ENCODE measurements at places on chromosomes 5 and 9.
A peak's percentile ranks its signal among the peaks of the same experiment; 100 is the strongest.

- DNase-seq: no peak
Measured at GRCh38 chr5:159422361-159422760, 92.1 kb upstream of the IL12B start.

DNA sequence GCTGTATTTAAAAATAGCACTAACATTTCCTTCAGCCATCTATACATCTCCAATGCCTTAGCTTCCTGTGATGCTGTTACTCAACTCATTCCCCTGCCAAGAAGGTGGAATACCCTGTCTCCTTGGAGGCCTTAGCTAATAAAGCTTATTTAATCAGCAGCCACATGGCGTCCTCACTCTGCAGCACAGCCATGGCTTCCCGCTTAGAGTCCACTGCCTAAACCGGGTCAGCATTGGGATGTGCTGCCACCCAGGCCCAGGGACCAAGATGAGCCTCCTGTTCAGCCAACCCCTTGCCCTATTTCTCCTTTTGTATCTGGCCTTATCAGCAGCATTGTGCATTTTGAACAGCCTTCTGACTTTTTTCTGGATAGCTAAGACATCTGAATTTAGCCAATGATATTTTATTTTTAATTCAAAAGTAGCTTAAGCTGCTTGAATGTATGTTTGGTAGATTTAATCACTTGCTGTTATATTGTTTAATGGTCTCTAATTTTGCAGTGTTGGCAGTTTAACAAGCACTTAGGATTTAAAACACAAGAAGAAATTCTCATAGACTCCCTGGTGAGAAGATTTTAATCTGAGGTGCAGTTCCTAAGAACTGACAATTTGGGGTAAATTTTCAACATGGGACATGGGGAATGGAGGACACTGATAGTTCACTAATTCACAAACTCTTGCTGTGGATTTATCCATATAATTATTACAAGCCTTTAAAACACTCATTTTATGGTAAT, 113.0 kb downstream of the RPS23 start:
- peak; percentile 50 for DNase-seq

- DNase-seq: no peak
Measured at GRCh38 chr5:51961154-51961562, 577.9 kb downstream of the ISL1 start.

- peak; percentile 34 for DNase-seq
Measured at GRCh38 chr9:131422241-131422792, 28.4 kb downstream of the PRRC2B start.

GRCh38 chr5:21165344-21165743, 1177.3 kb upstream of the CDH18 start:
- DNase-seq: no peak

DNA sequence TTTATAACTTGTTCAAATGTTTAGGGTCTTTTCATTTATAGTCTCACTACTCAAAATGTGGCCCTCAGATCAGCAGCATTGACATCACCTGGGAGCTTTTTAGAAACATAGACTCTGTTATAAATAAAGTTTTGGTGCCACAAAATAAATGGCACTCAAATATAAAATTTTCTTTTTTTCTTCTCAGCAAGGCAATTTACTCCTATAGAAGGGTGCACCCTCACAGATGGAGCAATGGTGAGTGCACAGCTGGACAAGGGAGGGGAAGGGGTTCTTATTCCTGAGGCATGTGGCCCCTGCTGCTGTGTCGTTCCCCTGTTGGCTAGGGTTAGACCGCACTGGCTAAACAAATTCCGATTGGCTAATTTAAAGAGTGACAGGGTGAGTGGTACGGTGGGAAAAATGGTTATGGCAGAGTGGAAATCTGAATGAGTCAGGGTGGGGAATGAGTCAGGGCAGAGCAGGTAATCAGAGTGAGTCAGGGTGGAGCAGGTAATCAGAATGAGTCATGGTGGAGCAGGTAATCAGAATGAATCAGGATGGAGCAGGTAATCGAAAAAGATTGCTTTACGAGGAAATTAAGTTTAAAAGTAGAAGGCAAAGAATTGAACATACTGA, 31.8 kb upstream of the C7 start:
- no peak for DNase-seq

GRCh38 chr5:135538261-135538660, 2.5 kb upstream of the NEUROG1 start:
- DNase-seq: no peak

DNA sequence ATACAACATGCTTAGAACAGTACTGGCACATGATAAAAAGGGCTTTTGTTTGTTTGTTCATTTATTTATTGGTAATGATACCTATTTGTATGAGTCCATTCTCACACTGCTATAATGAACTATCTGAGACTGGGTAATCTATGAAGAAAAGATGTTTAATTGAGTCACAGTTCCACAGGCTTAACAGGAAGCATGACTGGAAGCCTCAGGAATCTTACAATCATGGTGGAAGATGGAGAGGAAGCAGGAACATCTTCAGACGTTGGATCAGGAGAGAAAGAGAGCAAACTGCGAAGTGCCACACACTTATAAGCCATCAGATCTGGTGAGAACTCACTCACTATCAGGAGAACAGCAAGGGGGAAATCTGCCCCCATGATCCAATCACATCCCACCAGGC, 847.7 kb downstream of the CDH18 start:
- DNase-seq: peak; percentile 73

- no peak for DNase-seq
Measured at GRCh38 chr9:16622541-16622940, 247.9 kb downstream of the BNC2 start.

DNA sequence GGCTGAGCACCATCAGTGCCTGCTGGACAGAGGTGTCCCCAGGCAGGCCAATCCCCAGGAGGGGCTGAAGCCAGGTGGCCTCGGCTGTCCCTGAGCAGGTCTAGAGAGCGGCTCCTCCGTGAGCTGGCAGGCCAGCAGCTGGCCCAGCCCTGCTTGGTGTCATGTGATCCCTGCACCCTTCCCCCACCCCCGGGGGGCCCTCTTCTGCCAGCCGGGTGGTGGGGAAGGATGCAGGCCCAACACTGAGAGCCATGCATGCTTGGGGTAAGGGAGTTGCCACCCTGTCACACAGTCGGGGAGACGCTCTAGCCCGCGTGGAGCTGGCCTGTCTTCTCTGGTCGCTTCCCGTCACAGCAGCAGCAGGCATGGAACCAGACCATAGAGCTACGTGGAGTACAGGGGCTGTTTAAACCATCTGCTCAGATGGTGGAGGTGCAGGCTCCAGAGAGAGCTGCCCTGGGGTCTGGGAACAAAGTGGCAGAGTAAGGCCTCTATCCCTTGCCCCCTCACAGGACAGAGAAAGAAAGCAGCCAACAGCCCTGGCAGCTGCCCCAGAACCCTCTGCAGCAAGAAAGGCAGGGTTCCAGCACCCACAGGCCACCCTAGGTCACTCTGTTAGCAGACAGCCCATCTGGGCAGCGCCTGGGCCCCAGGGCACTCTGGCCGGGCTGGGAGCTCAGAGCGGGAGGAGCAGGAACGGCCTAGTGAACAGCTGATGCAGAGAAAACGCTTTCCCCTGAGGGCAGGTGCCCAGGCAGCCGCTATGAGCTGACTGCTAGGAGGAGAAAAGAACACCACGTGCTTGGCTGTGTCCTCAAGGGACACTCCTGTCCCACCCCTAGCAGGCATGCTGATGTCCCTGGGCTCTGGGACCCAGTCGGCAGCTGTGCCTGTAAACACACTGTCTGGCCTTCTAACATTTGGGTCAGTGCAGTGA, 6.8 kb downstream of the RALGDS start:
- no peak for DNase-seq

DNA sequence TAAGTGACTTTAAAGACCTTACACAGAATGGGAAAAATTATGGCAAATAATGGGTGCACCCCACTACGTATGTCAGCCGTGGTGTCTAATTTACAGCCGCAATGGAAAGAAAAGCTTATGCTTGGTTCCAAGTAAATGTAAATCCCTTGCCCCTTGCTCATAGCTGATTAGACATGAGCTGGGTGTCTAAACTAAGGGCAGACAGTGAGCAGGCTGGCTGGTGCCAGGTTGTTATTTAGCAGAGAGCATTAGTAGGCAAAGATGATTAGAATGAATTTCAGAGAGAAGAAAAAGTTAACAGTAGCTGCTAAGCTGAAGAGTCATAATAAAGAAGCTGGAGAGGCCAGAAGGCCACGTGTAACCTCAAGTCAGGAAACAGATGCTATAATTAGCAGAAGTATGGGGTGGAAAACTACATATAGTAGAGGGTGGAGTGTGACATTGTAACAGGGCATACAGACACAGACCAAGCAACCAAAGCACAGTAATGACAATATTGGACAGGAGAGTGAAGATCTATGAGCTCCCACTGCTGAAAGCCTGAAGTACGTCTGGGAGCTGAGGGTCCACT, 257.7 kb downstream of the MCTP1 start:
- peak; percentile 54 for DNase-seq

DNA sequence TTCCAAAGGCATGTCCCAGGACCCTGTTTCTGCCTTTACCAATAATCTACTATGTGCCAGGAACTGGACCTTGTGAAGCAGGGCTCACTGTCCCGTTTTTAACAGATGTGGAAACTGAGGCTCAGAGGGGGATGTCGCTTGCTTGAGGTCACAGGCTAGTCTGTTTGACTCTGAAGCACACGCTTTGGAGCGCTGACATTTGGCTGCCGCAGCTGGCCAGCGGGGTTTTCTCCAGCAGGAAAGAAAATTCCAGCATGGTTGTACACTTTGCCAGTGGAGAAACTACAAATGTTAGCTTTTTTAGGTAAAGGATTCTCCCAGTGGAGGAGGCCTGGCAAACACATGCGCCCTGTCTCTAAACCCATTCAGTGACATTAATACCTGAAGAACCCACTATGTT, 50.5 kb downstream of the SH3PXD2B start:
- no peak for DNase-seq

DNA sequence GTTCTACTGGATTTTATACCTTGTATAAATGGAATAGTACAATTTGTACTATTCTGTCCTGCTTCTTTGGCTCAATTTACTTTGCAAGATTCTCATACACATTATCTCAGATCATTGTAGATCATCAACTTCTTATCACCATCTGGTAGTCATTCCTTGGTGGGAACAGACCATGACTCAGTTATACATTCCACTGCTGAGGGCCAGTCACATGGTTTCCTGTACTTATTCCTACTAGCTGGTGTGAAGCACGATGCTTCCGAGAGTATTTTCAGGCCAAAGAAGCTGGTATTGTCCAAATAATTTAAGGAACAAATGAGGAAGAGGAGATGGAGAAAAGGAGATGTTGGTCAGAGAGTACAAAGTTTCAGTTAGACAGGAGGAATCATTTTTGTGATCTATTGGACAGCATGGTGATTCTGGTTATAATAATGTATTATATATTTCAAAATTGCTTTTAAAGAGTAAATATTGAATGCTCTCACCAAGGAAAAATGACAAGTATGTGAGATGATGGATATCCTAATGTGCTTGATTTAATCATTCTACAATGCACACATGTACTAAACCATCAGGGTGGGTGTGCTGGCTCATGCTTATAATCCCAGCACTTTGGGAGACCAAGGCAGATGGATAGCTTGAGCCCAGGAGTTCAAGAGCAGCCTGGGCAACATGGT, 124.1 kb downstream of the SYK start:
- peak; percentile 72 for DNase-seq

GRCh38 chr9:124256517-124257069, 1.2 kb upstream of the NEK6 start:
- peak; percentile 77 for DNase-seq

GRCh38 chr5:133273661-133274596, 222.1 kb downstream of the HSPA4 start:
- no peak for DNase-seq

DNA sequence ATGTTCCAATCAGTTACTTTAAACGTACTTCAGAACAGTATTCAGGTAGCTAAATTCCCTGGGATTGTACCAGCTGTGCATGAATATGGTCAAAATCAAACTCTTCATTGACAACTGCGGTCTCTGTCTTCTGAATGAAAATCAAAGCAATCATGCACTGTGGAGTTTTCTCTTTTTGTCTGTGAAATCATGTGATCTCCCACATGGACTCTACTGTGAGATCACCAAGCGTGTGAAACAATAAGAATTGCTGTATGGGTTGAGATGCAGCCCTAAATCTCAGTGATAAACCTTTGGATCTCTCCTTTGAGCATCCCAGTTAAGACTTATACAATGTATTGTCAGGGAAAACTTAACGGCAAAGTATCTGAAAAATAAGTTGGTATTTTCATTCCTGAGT, 6.1 kb downstream of the NRG2 start:
- DNase-seq: no peak

DNA sequence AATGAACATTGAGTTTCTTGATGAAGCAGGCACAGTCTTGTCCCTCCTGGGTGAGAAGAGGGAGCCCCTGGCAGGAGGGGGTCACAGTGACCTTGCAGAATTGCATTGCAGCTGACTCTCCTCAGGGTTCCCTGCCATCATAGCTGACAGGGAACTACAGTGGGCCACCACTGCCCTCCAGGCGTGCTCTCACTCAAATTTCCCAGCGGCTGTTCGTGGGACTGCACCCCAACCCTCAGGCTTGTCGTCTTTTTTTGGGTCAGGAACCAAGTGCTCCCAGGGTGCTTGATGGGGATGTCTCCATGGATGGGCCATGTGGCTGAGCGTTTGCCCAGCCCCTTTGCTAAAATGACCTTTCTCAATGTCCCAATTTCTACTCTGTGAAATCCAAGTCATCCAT, 215.8 kb downstream of the MELK start:
- DNase-seq: no peak

DNA sequence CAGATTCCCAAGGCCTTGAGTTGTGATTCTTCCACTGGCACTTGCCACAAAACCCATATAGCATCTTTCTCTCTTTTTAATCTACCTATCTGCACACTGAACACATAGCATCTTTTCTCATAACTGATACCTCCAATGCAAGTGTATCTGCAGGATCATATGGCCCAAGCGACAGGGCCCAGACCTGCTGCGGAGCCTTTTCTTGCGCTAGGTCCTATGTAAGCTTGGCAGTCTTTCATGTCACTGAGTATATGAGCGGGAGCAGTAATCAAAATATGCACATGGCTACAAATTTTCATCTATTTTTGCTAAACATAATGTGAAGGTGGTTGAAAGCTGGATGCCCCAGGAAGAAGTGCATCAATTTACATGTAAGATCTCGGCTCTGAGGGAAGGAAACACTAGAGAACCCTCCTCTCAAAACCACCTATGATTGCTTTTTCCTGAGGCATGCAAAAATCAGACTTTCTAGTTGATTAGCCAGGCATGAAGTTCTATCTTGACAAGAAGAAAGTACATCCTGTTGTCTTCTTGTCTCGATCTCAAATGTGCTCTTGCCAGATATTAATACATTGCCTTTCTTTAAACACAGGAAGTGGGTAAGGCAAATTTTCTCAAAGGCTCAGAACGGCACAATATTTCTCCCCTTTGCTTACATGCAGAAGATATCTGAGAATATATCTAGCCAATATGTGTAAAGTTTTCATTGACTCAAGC, 26.9 kb upstream of the CEMIP2 start:
- DNase-seq: no peak

GRCh38 chr9:98495530-98495929, 213.2 kb downstream of the GABBR2 start:
- no peak for DNase-seq

GRCh38 chr5:55538661-55539060, 3.9 kb upstream of the PLPP1 start:
- no peak for DNase-seq

GRCh38 chr5:133006653-133007052, 19.7 kb downstream of the ZCCHC10 start:
- no peak for DNase-seq

GRCh38 chr9:37908698-37909186, 4.8 kb upstream of the SLC25A51 start:
- peak; percentile 39 for DNase-seq

GRCh38 chr5:172005708-172006320, 624 bp downstream of the FBXW11 start:
- DNase-seq: peak; percentile 32

All from HCEC 1CT (cell line).